ENCODE measurements at places on chromosomes 2 and 18. TPM values are rescaled to one million over a fixed set of nuclear protein-coding genes. Genes with fewer than 3 reads are reported as not detected.

- DNase-seq, result no peak
- H3K4me1 ChIP-seq, result peaks cover 4% of the 10 kb centered on the region
- no peaks in the 10 kb centered on the region for H3K36me3 ChIP-seq
- H3K27me3 ChIP-seq, result no peaks in the 10 kb centered on the region
- no peak overlapping the region for H3K4me3 ChIP-seq
Measured at GRCh38 chr2:235689427-235689853, 195.6 kb downstream of the AGAP1 start.

DNA sequence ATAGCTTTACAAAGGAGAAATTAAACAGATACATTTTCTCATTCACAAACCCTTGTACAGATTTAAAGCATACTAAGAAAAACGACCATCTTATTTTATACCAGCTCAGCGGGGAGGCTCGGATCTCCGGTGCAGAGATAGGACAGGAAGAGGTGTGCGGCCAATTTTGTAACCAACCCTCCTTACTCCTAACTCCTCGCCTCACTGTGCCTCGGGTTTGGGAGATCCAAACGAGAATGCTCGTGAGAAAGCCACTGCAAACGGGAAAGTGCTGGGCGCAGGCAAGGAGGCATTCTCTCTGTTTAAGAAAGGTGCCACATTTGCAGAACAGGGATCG is 1.2 kb downstream of the KDSR start:
- H3K36me3 ChIP-seq, result no peaks in the 10 kb centered on the region
- no peak overlapping the region for H3K27ac ChIP-seq
- no peaks in the 10 kb centered on the region for H3K4me1 ChIP-seq

DNA sequence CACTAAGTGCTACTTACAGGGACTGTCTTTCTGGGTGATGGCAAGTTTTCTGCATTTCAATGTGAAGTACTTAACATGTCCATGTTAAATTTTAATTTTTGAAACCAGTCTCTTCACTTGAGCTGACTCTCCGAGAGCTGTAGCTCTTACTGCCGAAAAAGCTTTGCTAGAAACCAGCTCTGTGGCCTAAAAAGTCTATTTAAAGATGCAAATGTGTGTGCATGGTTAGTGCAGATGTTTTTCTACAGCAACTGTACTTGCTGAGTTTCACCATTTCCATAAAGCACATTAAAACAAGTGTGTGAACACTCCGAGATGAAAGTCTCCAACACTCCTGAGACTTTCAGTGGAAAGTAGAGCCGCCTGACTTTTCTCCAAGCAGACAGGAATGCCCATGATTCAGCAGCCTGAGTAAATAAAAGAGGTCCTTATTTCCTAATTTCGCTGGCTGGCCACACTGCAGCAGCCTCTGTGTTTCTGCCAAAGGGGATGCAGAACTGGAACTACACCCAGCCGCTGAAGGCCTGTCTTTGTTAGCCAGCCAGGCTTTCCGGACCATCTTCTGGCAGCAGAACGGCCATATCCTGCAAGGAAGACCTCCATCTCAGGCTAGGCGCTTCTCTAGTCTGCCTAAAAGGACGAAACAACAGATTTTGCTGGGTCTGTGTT is 121.2 kb downstream of the ZNF521 start:
- H3K27me3 ChIP-seq, result no peaks in the 10 kb centered on the region
- H3K36me3 ChIP-seq, result no peaks in the 10 kb centered on the region
- peaks cover 8% of the 10 kb centered on the region for H3K4me1 ChIP-seq
- H3K4me3 ChIP-seq, result no peak overlapping the region
- H3K27ac ChIP-seq, result peak overlapping the region; percentile 51

GRCh38 chr2:163558251-163559021 is 177.4 kb downstream of the FIGN start:
- DNase-seq, result no peak
- H3K36me3 ChIP-seq, result no peaks in the 10 kb centered on the region
- H3K27me3 ChIP-seq, result no peaks in the 10 kb centered on the region
- H3K27ac ChIP-seq, result no peak overlapping the region
- no peaks in the 10 kb centered on the region for H3K4me1 ChIP-seq

The ADAM23 gene
- 1.0 TPM for total RNA-seq

The IKZF2 gene
- 12.4 TPM for total RNA-seq

DNA sequence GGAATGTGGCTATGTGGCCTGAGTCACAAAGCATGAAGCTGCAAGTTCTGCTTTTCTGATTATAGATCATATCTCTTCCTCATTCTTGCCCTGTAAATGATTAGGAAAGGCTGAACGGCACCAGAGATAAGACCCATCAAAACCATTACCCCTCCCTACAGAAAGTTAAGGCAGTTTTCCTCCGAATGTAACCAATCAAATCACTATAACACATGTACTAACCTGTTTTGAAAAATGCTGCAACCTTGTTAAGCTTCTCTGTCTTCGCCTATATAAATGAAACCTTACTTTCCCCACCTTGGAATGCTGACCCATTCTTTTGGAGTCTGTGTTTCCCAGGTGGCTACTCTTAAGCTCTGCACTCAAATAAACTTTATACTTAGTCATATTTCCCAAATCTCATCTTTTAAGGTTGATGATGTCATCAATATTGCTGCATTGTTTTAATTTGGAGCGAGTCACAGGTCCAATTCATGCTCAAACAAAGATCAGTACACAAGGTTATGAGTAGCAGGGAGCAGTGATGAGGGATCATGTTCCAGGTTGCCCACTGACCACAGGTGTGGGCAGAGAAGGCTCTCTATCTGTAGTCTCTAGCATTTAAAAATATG is 662.3 kb downstream of the IRS1 start:
- peak; percentile 30 for DNase-seq
- peaks cover 2% of the 10 kb centered on the region for H3K4me1 ChIP-seq
- no peaks in the 10 kb centered on the region for H3K36me3 ChIP-seq
- no peak overlapping the region for H3K4me3 ChIP-seq
- no peak overlapping the region for H3K27ac ChIP-seq
- H3K27me3 ChIP-seq, result no peaks in the 10 kb centered on the region

GRCh38 chr18:37321582-37322491 is 243.8 kb downstream of the CELF4 start:
- H3K27ac ChIP-seq, result no peak overlapping the region
- H3K36me3 ChIP-seq, result no peaks in the 10 kb centered on the region
- no peak overlapping the region for H3K4me3 ChIP-seq
- DNase-seq, result no peak
- H3K27me3 ChIP-seq, result no peaks in the 10 kb centered on the region

The FAM110C gene
- 48.7 TPM for total RNA-seq

DNA sequence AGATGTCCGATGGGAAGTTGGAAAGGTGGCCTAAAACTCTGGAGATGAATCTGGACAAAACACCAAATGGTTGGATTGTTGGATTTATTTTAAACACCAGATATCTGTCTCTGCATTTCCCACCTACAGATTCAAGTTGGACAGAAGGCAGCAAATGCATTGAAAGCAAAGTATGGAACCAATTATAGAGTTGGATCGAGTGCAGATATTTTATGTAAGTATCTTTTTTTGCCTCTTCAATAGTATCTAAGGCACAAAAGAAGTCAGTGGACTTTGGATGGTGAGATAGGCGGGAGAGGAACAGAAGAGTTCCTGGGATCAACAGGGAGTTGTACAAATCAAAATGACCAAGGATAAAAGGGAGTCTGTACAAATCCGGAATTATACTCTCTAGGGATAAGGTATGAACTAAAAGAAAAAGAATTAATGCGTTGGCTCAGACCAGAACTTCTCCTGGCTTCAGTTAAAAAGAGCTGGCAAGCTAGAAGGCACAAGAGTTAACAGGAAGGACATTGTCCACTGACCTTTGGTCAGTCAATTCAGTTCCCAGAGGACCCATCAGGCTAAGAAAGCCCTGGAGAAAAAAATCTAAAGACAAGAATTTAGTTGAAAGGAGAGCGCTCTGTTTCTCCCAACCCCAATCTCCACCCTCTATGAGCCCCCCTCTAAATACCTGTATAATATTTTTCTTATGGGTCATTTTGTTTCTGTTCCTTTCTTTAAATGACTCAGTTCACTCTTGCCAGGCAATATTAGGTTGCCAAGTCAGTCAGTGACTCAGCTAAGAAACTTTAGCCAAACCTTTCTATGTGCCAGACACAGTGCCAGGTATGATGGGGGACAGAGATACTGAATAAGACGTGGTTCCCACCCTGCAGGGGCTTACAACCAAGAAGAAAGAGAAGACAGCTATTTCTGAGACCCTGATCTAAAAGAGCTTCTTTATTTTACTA is 29.1 kb downstream of the CPO start:
- H3K27ac ChIP-seq, result no peak overlapping the region
- H3K4me1 ChIP-seq, result no peaks in the 10 kb centered on the region
- H3K4me3 ChIP-seq, result no peak overlapping the region
- H3K36me3 ChIP-seq, result no peaks in the 10 kb centered on the region
- no peaks in the 10 kb centered on the region for H3K27me3 ChIP-seq

The VIL1 gene
- 9.0 TPM for total RNA-seq

- no peak overlapping the region for H3K4me3 ChIP-seq
- no peaks in the 10 kb centered on the region for H3K27me3 ChIP-seq
- no peaks in the 10 kb centered on the region for H3K36me3 ChIP-seq
- no peak for DNase-seq
Measured at GRCh38 chr2:127688405-127688804, 12.9 kb upstream of the SFT2D3 start.

- no peaks in the 10 kb centered on the region for H3K4me1 ChIP-seq
- H3K27me3 ChIP-seq, result no peaks in the 10 kb centered on the region
- no peak for DNase-seq
- no peak overlapping the region for H3K4me3 ChIP-seq
- H3K27ac ChIP-seq, result no peak overlapping the region
Measured at GRCh38 chr2:100773538-100773937, 46.4 kb upstream of the NPAS2 start.

DNA sequence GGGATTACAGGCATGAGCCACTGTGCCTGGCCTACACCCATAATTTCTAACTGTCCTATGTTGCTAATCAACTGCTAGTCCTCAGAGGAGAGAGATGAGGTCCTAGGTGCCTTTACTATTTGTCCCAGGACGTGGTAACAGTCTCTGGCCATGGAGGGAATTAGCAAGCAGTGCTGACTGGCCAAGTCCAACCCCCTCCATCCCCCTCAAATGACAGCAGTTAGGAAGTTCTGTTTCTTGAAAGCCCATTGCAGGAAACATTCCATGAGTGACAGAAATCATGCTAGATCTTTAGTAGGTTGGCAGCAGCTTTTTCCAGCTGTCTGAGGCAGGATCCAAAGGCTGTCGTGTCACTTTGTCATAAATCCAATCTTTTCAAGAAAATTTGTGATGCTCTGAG is 55.7 kb upstream of the REL start:
- no peaks in the 10 kb centered on the region for H3K36me3 ChIP-seq
- no peak overlapping the region for H3K4me3 ChIP-seq
- H3K27me3 ChIP-seq, result no peaks in the 10 kb centered on the region
- DNase-seq, result no peak
- no peaks in the 10 kb centered on the region for H3K4me1 ChIP-seq

The PTPN2 gene
- 45.8 TPM for total RNA-seq

The RAB1A gene
- total RNA-seq, result 166 TPM

Data from kidney (tissue), 22 donors.